ENCODE measurements at places on chromosomes 7 and 10.

DNA sequence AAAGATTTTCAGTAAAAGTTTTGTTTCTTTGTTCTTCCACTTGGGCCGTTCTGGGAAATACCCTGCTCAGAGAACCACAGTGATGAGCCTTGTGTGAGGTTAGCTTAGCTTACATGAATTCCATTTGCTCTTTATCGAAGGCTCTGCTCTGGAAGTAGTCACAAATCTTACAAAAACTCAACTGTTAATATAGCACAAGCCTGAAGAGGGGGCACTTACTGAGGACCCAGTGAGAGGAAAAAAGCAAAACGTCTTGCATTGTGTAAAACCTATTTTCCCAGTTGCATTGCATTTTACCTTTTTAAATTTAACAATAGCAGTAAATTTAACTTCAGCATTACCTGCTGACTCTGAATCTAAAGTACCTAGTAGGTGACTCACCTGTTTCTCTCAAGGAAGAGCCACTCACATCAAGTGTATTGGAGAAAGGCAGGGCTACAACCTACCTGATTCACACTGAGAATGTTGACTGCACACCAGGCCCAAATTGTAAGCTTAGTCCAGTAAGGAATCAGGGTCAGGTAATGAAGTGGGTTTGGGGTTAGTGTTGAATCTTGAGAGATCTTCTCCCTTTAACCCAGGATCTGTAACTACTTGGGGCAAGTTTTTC lies 42.3 kb downstream of the PPP1R17 start:
- no peak for DNase-seq

DNA sequence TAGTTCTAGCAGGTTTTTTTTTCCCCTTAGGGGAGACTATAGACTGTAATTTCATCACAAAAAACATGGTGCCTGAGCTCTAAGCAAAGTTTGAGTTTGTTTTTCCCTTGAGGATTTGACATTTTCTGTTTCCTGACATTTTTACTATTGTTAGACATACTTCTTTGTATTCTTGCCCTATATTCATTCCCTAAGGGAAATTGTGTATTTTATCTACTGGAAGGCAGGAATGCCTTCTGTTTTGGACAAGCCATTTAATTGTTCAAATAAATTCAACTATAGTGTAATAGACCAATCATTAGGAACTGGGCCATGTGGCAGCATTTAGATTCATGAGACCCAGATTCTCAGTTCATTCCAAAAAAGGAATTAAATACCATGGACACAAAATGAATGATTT lies 335.0 kb downstream of the EXOC4 start:
- no peak for DNase-seq

- DNase-seq, result no peak
These were observed 36.3 kb downstream of the LAMB4 start for GRCh38 chr7:108093851-108094331.

DNA sequence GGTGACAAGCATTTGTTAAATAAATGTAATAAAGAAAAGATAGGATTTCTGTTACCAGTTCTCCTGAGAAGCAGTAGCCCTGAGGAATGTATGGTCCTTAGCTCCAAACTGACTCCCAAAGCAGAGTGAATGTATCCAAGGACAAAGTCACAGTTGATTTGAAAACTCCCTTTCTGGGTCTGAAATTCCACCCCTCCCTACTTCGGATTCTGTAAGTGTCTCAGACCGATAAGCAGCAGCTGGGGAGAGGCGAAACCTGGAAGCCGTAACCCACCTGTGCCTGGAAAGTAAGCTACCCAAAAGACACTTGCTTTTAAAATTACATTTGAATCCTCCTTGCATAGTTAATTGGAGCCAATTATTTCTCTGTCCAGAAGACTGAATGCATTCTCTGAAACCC lies 122.9 kb upstream of the FRMD4A start:
- no peak for DNase-seq

DNA sequence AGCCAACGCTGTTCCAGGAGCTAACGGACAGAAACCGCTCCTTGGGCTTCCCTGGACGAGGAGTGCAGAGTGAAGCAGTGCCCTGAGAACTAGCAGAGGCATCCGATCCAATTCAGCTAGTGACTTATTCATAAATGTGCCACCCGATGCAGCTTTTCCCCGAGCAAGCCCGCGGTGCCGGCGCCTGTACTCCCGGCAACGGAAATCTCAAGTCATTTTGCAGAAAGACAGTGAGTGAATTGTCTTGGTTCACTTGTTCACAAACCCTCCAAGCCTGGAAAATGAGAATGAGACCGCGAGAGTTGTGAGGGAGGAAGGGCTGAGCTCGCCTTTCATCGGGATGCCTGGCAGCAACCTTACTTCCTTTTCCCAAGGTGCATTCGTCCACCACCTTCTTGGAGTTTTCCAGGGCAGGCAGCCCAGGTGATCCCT lies 87.5 kb downstream of the COBL start:
- DNase-seq, result no peak

DNA sequence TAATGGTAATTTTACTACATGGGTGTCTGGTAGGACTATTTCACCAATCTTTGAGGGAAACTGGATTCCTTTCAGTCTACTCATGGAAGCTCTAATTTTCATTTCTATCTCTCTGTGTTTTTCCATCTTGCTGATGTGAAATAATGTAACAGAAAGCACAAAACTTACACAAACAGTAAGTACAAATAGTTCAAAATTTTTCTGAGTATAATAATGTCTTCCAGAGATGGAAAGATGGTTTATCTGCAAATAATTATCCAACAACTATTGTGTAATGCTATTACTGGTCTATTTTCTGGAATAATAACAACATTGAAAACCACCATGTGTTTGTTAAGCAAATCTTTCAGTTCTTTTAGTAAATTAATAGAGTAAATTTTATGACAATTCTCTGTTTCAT lies 565.8 kb upstream of the MGMT start:
- no peak for DNase-seq

GRCh38 chr7:71497256-71497946 lies 365.5 kb downstream of the GALNT17 start:
- no peak for DNase-seq

Data from NCI-H1694 (cell line).